ENCODE measurements at places on chromosomes 13 and 19. TPM values are rescaled to one million over a fixed set of nuclear protein-coding genes. Genes with fewer than 3 reads are reported as not detected.

PSPN gene
- 0.92 TPM for total RNA-seq

FCAR gene
- 0.65 TPM for total RNA-seq

NBEA gene
- 12.2 TPM for total RNA-seq

BLOC1S3 gene
- total RNA-seq, result 6.1 TPM

ZNF254 gene
- total RNA-seq, result 11.7 TPM

INSL3 gene
- total RNA-seq, result not detected

RUBCNL gene
- total RNA-seq, result 1.6 TPM

TGFB1 gene
- 29.3 TPM for total RNA-seq

COL4A1 gene
- 210 TPM for total RNA-seq

DPF1 gene
- not detected for total RNA-seq

DNA sequence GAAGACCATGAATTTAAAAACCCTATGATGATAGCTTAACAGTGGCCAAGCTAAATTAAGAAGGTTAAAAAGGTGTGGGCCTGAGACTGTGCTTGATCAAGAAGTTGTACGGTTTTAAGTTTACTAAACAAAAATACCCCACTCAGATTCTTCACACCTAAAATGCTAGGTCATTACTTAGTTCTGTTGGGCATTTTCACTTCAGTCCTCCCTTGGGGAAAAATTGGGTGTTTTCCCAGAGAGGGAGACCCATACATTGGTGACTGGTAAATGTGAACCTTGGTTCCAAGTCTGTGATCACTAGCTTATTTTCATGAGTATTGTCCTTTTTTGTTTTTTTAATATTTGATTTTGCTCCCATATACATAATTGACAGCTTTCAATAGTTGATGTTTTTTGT, 44.4 kb downstream of the MTUS2 start:
- DNase-seq, result no peak

DNA sequence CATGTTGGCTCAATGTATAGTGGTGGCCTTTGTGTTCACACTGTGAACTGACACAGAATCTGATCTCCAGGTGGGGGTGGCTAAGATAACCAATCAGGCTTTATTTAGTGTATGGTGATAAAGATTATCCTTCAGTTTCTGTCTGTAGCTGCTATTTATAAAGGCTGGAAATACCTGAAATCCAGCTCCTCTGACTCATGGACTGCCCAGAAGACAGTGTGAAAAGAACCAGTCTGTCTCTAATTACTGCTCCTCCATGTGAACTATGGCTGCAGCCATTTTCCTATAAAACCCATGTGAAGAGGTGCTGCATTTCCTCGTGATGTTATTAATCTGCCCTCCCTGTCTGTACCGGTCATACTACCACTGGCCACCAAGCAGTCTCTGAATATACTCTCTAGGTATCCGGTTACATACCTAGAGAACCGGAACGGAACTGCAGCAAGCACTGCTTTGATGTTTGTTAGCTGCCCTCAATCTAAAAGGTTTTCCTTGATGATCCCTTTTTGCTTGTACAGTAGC, 238.0 kb downstream of the LHFPL6 start:
- no peak for DNase-seq

GRCh38 chr19:43641333-43641732, 1.7 kb upstream of the CADM4 start:
- DNase-seq, result no peak

GRCh38 chr19:18408053-18408476, 10.6 kb upstream of the LRRC25 start:
- DNase-seq, result no peak

- DNase-seq, result peak; percentile 60
Measured at GRCh38 chr13:52846567-52847321, 1.7 kb downstream of the PCDH8 start.

- no peak for DNase-seq
Measured at GRCh38 chr13:41652735-41653361, 195.5 kb downstream of the RGCC start.

- DNase-seq, result no peak
Measured at GRCh38 chr13:42373048-42373812, 101.3 kb downstream of the AKAP11 start.

GRCh38 chr19:30353394-30353945, 18.7 kb upstream of the ZNF536 start:
- no peak for DNase-seq

GRCh38 chr19:33879818-33880575, 83.3 kb downstream of the KCTD15 start:
- DNase-seq, result peak; percentile 37

DNA sequence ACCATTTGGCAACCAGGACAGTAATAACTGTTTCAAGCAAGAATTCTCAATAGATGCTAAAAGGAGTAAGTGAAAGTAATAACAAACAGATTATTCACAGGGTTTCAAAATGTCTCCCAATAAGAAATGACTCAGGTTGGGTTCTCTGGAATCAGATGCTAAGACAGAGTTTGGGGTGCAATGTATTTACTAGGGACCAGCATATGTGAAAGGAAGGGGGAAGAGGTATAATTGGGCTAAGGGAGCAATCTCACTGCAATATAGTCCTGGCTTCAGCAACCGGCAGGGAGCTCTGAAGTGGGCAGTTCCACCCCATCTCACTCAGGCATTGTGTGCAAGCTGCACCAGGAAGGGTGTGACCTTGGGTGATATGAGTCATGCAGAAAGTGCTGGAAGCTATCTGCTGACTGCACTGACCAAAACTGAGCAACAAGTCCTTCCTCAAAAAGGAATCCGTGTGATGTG, 23.4 kb downstream of the ZDHHC20 start:
- peak; percentile 68 for DNase-seq

- no peak for DNase-seq
Measured at GRCh38 chr19:21705393-21705792, 62.0 kb downstream of the ZNF100 start.

- no peak for DNase-seq
Measured at GRCh38 chr13:83325125-83325853, 557.0 kb downstream of the SLITRK1 start.

- DNase-seq, result no peak
Measured at GRCh38 chr13:43132257-43132656, 108.9 kb downstream of the DNAJC15 start.

- peak; percentile 60 for DNase-seq
Measured at GRCh38 chr19:33273881-33274662, 28.3 kb downstream of the CEBPA start.

GRCh38 chr19:2998642-2999041, 21.3 kb downstream of the TLE6 start:
- DNase-seq, result no peak

DNA sequence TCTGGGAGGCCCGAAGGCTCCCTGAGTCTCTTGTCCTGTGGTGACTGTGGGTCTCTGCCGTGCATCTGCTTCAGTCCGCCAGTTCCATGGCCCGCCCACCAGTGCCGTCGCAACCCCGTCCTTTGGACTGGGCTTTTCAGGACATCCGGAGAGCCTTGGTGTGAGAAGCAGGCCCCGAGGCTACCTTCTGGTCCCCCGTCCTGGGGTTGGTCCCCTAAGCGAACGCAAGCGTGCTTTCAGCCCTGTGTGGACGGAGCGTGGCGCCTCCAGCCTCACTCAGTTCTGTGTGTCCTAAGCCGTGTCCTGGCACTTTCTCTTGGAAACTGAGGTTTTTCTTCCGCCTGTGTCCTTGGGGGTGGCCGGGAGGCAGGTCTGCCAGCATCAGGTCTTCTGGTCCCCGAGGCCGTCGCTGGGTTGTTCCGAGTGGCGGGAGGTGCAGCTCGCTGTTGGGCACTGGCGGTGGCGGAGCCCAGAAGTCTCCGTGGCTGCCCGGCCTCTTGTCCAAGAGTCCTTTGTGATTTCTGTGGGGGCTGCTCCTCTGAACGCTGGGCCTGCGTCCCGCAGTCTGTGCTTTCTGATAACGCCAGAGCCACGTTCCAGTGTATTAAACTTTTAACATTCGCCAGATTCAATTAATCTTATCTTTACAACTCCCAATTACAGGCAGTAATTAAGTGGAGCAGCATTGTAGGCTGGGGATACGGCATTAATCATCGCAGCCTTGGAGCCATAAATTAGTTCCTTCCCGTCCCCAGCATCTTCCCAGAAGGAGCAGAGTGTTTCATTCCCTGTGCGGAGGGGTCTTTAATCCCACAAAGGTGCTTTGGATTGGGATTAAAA, 99.5 kb downstream of the KDM4B start:
- DNase-seq, result no peak

- no peak for DNase-seq
Measured at GRCh38 chr19:4089400-4089908, 22.8 kb upstream of the ZBTB7A start.

DNA sequence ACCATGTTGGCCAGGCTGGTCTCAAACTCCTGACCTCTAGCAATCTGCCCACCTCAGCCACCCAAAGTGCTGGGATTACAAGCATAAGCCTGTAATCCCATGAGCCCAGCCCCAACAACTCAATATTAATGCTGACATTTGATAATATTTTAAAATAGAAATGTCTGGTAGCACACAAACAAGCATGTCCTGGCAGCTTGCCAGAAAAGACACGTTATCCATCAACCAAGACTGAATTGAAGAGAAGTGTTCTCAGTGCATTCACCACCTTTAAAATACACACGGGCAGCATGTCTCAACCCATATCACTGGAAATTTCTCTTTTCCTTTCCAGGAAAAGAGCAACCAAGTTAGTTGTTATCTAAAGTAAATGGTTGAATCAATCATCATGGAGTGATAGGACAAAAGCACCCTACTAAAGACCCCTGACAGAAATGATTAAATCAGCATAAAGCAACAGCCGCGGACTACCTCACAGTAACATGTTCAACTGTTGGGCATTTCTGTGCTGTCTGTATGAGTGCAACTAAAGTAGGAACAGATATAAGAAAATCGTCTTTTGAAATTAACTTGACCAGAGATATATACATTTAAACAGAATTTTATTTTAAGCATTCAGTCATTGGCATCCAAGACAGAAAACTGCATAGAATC, 25.0 kb downstream of the LHFPL6 start:
- peak; percentile 38 for DNase-seq

- no peak for DNase-seq
Measured at GRCh38 chr13:70668983-70669382, 560.7 kb upstream of the KLHL1 start.

GRCh38 chr13:28747851-28748250, 29.1 kb upstream of the SLC46A3 start:
- no peak for DNase-seq

DNA sequence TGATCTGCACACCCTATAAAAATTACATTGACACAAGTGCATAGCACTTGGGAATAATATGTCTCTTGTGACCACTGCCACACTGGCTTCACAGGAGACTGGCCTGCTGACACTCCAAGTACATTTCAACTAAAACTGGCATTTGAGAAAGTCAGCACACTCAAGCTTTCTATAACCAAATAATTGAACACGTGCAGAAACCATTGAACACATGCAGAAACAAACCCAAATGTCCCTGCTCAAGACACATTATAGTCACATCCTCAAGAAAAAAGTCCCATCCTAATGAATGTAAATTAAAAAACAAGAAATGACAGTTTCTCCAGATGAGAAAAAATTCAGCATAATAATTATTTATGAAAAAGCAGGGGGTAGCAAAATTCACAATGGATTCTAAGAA, 1859.1 kb upstream of the PCDH20 start:
- DNase-seq, result no peak

GRCh38 chr13:93788456-93788855, 561.8 kb downstream of the GPC6 start:
- no peak for DNase-seq

DNA sequence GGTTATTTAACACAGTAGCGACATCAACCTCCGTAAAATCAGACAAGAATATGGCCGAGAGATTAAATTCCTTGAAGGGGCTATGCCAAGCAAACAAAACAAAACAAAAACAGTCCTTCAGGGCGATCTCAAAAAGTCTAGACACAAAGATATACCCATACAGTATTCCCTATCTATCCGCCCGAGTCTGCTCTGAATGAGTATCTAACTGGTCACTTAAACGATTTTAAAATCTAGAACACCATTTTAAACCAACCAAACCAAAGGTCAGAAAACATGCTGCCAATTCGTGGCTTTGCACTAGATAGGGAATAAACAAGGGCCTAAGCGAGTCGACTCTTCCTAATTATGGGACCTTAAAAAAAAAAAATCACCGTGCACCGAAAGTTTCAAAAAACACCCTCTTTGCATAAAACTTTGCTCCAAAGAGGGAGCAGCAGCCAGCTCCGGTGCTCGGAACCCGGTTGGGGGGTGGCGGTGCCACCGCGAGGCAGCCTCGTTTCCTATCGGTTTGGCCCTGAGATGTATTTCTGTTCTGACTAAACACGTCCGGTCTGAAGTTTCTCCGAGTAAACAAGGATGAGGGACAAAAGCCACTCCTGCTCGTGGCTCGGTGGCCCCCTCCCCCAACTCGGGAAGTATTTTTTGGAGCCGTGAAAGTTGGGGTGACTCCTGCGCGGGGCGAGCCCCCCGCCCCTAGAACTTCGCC, 1.8 kb downstream of the HMGB1 start:
- DNase-seq, result peak; percentile 70

DNA sequence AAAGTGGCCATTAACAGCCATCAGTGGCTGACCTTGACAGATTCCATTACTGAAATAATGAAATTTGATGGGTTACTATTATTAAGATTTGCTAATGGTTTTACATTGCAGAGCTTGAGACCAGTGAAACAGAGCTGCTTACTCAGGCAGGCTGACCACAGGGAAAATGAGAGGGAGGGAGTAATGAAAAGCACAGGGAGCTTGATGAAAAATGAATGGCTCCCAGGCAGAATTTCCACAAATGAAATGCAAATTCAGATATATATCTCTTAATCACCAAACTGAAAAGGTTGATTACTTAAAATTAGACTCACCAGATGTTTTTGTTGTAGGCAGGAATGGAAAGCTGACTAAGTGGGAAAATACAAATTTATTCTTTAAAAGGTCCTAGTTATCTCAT, 36.1 kb downstream of the HTR2A start:
- no peak for DNase-seq

- no peak for DNase-seq
Measured at GRCh38 chr13:20360835-20361412, 128.8 kb upstream of the GJB6 start.

DNA sequence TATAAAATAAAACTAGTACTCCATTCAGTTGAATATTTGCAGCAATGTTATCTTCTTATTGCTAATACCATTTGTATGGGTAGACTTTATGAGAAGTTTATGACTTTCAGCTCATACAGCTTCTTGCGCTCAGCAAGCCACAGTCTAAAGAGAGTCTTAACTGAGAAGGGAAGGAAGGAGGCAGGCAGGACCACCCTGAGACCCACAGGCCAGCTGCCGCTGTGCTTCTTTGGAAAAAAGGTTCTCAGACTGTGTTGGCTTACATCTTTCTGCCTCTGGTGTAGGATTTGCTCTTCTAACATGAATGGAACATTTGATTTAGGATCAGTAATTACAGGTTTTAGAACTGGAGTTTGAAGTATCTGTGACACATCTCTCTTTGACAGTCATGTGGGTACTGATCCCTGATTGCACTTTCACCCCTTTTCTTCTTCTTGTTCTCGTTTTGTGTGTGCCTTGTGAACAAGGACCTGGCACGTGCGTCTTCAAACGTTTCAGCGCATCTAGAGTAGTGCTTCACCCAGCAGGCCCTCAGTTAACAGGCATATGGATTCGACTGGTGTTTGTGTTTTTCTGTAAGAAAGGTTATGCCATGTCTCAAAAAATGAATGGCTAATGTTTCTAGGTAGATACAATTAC, 7.1 kb upstream of the GPR18 start:
- DNase-seq, result no peak

GRCh38 chr13:82654143-82654542, 1228.1 kb downstream of the SLITRK1 start:
- DNase-seq, result no peak

- peak; percentile 57 for DNase-seq
Measured at GRCh38 chr13:43686557-43686956, 100.2 kb downstream of the ENOX1 start.

GRCh38 chr19:4233282-4233853, 4.0 kb downstream of the EBI3 start:
- DNase-seq, result peak; percentile 41

GRCh38 chr13:71325556-71325955, 541.4 kb downstream of the DACH1 start:
- DNase-seq, result no peak

Data from left cardiac atrium (tissue), 4 donors.